Stomach (tissue), 19 donors: ENCODE measurements at places on chromosomes 13 and 19. TPM values are rescaled to one million over a fixed set of nuclear protein-coding genes. Genes with fewer than 3 reads are reported as not detected.

Gene ERICH4
- total RNA-seq = not detected

DNA sequence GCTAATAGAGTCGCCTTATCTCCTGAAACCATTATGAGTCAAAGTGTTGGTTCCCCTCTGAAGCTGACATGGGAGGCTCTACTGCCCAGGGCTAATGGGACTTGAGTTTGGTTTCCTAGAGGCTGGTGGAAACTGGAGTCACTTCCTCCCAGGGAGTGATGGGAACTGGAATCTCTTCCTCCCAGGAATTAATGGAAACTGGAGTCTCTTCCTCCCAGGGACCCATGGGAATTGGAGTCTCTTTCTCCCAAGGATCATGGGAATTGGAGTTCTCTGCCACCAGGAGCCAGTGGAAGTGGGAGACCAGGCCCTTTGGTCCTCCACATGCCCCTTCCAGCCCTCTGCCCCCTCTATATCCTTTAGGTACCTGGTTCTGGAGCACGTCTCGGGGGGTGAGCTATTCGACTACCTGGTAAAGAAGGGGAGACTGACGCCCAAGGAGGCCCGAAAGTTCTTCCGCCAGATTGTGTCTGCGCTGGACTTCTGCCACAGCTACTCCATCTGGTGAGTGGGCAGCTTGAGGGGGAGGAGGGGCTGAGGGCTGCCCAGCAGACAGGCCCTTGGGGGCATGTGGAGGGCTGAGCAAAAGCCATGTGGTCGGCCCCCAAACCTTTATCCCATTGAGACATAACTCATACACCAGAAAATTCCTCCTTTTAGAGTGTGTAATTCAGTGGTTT, 5.5 kb downstream of the BRSK1 start:
- H3K36me3 ChIP-seq = peaks cover 34% of the 10 kb centered on the region
- no peak for DNase-seq
- H3K4me1 ChIP-seq = peaks cover 15% of the 10 kb centered on the region
- no peak overlapping the region for H3K27ac ChIP-seq

DNA sequence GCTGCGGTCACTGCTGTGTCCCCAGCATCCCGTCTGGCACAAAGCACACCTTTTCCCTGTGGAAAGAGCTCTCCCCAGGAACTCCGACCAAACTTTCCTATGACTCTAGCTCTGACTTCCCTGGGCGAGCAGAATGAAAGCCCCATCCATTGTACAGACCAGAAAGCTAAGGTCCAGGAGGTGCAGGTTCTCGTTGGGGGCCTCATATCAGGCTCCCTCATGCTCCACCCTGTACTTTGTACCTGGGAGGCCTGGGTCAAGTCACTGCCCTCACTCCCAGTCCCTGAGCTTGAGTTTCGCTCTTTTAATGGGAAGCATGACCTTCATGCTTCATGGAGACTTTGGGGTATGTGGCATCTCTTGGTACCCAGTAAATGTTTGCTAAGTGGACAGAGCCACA, 18.4 kb downstream of the CYTH2 start:
- peaks cover 48% of the 10 kb centered on the region for H3K4me1 ChIP-seq
- H3K27ac ChIP-seq = peak overlapping the region; percentile 80
- no peak overlapping the region for H3K4me3 ChIP-seq
- H3K36me3 ChIP-seq = no peaks in the 10 kb centered on the region

DNA sequence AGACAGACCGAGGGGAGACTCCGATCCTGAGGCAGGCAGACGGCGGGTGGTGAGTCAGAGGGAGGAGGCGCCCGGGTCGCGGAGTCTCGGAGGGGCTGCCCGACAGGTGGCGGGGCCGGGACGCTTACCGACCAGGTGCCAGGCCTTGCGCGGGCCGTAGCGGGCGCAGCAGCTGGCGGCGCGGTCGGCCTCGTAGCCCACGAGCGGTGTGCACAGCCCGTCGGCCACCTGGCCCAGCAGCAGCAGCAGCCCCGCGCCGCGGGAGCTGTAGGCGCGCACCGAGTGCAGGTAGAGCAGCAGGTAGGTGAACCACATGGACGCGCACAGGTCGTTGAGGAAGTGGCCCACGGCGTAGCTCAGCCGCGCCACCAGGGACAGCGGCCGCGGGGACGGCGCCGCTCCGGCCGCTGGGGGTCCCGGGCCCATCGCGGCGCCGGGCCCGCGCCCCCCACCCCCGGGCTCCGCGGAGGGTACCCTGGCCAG, 367 bp downstream of the MFSD12 start:
- H3K4me3 ChIP-seq = peak overlapping the region; percentile 95
- H3K36me3 ChIP-seq = no peaks in the 10 kb centered on the region
- no peaks in the 10 kb centered on the region for H3K27me3 ChIP-seq

DNA sequence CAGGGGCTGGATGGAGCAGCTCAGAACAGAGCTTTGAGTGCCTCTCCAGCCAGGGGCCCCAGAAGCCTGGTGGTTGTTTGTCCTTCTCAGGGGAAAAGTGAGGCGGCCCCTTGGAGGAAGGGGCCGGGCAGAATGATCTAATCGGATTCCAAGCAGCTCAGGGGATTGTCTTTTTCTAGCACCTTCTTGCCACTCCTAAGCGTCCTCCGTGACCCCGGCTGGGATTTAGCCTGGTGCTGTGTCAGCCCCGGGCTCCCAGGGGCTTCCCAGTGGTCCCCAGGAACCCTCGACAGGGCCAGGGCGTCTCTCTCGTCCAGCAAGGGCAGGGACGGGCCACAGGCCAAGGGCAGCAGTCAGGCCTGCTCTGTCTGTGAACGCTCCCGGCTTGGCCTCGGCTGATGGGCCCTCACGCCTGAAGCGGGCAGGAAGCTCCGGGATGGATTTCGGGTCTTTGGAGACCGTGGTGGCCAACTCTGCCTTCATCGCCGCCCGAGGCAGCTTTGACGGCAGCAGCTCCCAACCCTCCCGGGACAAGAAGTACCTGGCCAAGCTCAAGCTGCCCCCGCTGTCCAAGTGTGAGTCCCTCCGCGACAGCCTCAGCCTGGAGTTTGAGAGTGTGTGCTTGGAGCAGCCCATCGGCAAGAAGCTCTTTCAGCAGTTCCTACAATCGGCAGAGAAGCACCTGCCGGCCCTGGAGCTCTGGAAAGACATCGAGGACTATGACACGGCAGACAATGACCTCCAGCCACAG, at the start of gene GRK1:
Gene GRK1 (plus strand): TSS at position 269 of the 751 bp plus-strand sequence. CDS start 168 bp downstream, at position 437.
- H3K27ac ChIP-seq = no peak within 1 kb of the TSS
- no peak within 1 kb of the TSS for H3K4me3 ChIP-seq
- peak; percentile 22 for DNase-seq
- H3K27me3 ChIP-seq = peaks cover 19% of the 10 kb centered on the region
- no peaks in the 10 kb centered on the region for H3K36me3 ChIP-seq

Gene ZNF575
- total RNA-seq = not detected

DNA sequence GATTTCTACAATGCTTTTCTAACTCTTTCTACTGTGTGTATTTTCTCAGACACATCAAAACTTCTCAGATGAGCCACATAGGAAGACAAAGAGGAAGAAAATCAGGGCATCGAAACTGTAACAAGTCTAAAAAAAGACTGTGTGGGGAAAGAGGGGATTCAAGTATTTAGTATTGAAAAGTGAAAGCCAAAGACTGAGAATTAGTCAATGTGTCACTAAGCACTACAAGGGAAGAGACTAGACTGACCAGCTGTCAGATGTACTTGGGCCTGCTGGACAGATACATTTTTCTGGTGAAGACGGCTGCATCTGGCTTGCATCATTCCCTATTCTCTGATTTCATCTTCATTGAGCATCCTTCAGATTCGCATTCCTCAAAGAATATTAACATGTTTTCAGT, 25.4 kb downstream of the COMMD6 start:
- H3K4me1 ChIP-seq = no peaks in the 10 kb centered on the region
- no peaks in the 10 kb centered on the region for H3K27me3 ChIP-seq
- H3K27ac ChIP-seq = no peak overlapping the region
- no peak overlapping the region for H3K4me3 ChIP-seq

DNA sequence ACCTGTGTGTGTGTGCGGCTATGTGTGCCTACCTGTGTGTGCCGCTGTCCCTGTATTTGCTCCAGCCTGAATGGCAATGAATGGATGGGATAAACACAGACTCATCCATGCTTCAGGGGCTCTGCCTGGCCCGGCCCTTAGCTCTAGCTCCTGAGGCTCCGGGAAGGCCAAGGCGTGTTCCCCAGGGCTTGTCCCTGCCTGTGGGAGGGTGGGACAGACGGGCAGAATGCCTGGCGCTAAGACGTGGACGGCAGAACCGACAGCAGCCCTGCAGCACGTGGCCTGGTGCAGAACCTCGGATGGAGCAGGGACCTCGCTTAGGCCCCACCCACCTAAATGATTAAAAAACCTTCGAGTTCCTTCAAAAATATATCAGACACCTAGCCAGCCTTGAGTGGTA, 57.8 kb upstream of the C13orf46 start:
- no peaks in the 10 kb centered on the region for H3K36me3 ChIP-seq
- no peak for DNase-seq
- peaks cover 59% of the 10 kb centered on the region for H3K4me1 ChIP-seq
- no peaks in the 10 kb centered on the region for H3K27me3 ChIP-seq
- H3K27ac ChIP-seq = no peak overlapping the region

DNA sequence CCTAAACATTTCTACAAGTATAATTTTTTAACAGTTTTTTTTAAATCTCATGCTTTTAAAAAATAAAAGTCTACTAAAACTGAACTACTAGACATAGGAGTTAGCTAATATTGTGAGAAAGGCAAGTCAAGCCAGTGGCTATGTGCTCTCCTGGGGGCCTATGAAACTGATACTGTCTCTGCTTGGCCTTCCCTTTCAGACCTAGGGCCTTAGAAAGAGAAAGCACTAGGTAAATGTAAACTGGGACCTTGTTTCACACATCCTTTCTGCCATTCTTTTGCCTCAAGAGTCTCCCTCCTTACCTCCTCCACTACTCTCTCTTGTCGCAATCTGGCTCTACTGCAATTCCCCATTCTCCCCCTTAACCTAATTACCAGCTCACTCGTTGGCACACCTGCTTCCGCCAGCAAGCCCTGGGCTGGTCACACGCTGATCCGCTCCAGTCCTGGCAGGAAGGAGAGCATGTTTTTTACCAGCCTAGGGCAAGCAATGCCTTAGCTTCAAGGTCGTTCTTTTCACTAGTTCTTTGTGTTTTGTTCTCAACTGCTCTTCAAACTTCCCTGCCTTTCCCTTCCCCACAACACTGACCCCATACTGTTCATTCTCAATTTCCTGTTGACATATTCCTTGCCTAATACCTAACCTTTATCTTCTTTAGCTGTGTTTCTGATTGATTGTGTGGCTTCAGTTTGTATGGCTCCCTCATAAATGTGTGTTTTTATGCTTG, 23.1 kb downstream of the TBC1D4 start:
- H3K4me1 ChIP-seq = peaks cover 9% of the 10 kb centered on the region
- H3K27me3 ChIP-seq = no peaks in the 10 kb centered on the region
- no peak overlapping the region for H3K4me3 ChIP-seq
- H3K27ac ChIP-seq = peak overlapping the region; percentile 58
- DNase-seq = peak; percentile 71

Gene OLFM4
- total RNA-seq = 34.8 TPM

Gene ZNF431
- total RNA-seq = 5.8 TPM

Gene RASAL3
- 21.2 TPM for total RNA-seq

GRCh38 chr19:23460656-23461055, 65.4 kb upstream of the ZNF91 start:
- H3K36me3 ChIP-seq = no peaks in the 10 kb centered on the region
- no peaks in the 10 kb centered on the region for H3K4me1 ChIP-seq
- no peak overlapping the region for H3K27ac ChIP-seq
- no peak for DNase-seq

DNA sequence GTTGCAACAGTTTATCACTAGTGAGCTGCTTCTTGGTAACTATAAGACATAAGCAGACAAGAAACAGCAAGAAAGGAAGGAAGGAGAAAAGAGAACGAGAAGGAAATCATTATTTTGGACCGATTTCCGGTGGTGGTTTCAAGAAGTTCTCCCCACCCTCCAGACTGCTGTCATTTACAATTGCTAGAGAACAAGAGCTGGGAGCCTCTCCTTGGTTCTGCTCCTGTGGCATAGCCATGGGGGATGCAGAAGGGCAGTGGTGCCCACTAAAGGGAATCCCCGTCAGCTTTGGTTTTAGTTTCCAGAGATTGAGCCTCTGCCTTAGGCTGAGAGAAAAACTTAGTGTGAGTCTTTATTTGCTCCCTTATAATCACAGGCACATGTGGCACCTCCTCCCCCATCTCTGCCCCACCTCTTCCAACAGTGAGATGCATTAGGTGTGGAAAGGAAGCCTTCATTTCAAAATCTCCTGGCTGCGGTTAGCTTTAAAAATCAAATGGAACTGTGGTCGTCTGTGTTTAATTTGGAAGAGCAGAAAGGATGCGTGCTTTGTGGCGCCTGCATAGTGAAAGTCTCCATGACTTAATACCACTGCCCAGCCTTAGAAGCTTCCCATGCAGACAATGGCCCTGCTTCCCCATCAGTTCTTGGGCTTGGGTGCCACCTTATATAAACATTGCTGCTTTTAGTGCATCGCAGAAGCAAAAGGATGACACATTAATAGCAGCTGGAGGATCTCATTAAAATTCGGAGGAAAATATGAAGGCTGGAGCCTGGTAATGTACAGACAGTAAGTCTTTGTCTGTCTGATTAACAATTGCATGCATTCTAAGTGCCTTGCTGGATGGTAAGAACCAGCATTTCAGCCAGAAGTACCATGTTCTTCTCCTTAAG, 25.0 kb downstream of the LRCH1 start:
- H3K4me1 ChIP-seq = peaks cover 84% of the 10 kb centered on the region
- no peak overlapping the region for H3K4me3 ChIP-seq
- no peaks in the 10 kb centered on the region for H3K27me3 ChIP-seq
- DNase-seq = no peak
- H3K36me3 ChIP-seq = no peaks in the 10 kb centered on the region

- H3K27ac ChIP-seq = peak overlapping the region; percentile 88
- DNase-seq = peak; percentile 98
- no peaks in the 10 kb centered on the region for H3K36me3 ChIP-seq
- peak overlapping the region; percentile 70 for H3K4me3 ChIP-seq
Observed at GRCh38 chr19:49148784-49149651, 6.2 kb downstream of the HRC start.

Gene TUBA3C
- total RNA-seq = not detected

DNA sequence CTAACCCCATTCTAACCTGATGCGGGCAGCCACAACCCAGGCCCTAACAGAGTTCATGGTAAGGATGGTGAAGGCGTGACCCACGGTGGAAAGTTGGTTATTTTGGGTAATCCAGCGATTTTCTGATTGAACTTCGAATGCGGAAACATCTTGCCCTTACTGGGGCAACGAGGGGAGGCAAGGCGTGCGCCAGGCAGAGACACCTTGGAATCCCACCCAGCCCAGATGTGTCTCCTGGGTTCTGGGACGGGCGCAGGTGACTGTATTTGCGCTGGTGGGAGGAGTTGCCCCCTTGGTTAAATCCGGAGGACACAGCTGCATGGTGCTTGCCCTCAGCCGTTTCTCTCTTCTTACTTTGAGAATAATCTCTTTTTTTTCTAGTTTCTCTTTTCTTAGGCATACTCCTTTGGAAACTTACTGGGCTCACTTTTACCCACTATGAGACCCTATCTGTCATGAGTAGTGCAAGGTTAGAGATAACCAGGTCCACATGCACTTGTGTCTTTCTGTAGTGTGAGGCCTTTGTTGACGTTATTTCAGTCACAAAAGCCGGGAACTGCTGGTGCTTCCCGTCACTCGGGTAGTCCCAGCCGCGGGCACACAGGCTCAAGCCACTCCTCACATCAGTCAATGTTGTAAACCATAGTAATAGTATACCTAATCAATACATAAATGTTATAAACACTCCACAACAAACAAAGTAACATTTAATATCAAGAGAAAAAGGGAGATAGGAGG, 81.5 kb downstream of the ATP11A start:
- peaks cover 22% of the 10 kb centered on the region for H3K4me1 ChIP-seq
- no peaks in the 10 kb centered on the region for H3K27me3 ChIP-seq
- no peak for DNase-seq
- H3K36me3 ChIP-seq = no peaks in the 10 kb centered on the region
- no peak overlapping the region for H3K27ac ChIP-seq
- peak overlapping the region; percentile 6 for H3K4me3 ChIP-seq

GRCh38 chr13:102944821-102945220, 99.0 kb downstream of the ERCC5 start:
- no peak overlapping the region for H3K27ac ChIP-seq
- H3K4me3 ChIP-seq = no peak overlapping the region
- no peaks in the 10 kb centered on the region for H3K27me3 ChIP-seq
- no peaks in the 10 kb centered on the region for H3K36me3 ChIP-seq
